MV-4-11 (cell line): ENCODE measurements at places on chromosomes 4 and X.

DNA sequence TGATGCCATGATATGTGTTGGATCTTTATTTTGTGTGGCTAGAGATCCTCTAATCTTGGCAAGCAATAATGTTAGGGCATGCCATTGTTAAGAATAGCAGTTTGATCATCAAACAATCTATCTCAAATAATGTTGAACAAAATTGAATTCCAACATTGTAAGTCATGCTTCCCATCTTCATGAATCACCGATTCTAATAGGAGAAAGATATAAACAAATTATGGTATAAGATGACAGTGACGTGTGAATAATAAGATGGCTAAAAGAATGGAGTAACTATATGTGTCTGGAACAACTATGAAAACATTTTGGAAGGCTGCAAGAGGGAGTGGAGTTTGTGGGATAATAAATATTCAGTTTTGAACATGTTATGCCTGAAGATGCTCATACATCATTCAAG lies 208.4 kb downstream of the DTHD1 start:
- no peak for DNase-seq

DNA sequence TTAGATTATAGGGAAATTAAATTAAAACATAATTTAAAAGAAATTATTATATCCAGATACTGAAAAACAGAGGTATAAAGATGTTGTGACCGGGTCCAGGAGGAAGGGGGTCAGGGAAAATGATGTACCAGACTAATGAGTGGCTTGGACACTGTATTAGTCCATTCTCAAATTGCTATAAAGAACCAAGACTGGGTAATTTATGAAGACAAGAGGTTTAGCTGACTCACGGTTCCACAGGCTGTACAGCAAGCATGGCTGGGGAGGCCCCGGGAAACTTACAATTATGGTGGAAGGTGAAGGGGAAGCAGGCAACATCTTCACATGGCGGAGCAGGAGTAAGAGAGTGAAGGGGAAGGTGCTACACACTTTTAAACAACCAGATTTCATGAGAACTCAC lies 3.4 kb upstream of the FAM9B start:
- DNase-seq, result no peak

GRCh38 chr4:113756005-113756410 lies 5.5 kb downstream of the CAMK2D start:
- peak; percentile 62 for DNase-seq

DNA sequence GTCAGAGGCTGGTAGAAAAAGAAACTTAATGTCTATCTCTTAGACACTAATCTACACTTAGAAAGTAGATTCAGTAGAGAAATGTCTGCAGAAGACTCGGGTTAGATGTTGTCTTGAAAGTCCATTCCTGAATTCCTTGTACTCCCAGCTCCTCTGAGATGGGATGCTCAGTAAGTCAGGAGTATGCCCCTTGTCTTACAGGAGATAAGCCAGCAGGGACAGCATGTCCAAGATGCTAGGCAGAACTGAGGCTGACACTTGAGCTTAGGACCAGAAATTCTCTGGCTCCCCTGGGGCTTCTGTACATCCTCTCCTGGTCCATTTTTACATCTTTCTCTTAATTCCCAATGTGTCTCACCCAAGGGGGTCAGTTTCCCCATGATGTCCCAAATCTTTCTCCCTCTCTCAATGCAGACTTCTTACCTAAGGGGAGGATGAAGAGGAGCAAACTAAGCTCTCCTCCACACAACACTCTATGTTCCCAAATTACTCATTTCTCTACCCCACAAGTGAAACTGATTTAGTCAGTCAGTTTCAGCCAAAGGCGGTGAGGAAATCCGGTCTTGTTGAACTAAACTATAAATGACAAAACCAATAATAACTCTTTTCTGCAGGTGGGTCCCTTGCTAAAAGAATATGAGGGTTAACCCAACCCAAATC lies 558.2 kb upstream of the DIPK2B start:
- peak; percentile 68 for DNase-seq

DNA sequence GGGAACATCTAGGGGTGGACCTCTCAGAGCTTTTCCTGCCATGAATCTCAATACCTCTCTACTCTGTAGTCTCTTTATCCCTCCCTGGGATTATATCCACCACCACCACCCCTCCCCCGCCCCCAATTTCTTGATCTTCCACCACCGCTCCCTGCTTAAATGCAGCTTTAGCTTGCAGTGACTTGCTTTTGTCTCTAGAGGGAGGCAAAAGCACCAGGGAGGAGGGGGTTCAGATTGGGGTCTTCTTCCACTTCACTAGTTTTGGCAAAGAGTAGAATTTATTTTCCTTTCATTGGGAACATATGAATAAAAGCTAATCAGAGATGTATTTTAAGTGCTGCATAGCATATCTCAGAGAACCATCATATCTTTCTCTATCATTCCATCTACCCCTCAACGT lies 5.5 kb downstream of the ARHGAP36 start:
- DNase-seq, result no peak
